Activated naive CD8-positive, alpha-beta T cell treated with anti-CD3 and anti-CD28 coated beads for 36 hours (primary cell): ENCODE measurements at places on chromosomes 12 and 14. TPM values are rescaled to one million over a fixed set of nuclear protein-coding genes. Genes with fewer than 3 reads are reported as not detected.

Gene PPP4R4
- total RNA-seq = 1.4 TPM

Gene LAG3
- total RNA-seq = 67.7 TPM

Gene CHGA
- not detected for total RNA-seq

Gene HEBP1
- 21.2 TPM for total RNA-seq

Gene GLT1D1
- 0.27 TPM for total RNA-seq

Gene PROX2
- 1.5 TPM for total RNA-seq

Gene TCL1B
- not detected for total RNA-seq

Gene ABCC9
- total RNA-seq = not detected

Gene SLC38A4
- not detected for total RNA-seq

Gene ALX1
- total RNA-seq = not detected

Gene FSCB
- not detected for total RNA-seq

DNA sequence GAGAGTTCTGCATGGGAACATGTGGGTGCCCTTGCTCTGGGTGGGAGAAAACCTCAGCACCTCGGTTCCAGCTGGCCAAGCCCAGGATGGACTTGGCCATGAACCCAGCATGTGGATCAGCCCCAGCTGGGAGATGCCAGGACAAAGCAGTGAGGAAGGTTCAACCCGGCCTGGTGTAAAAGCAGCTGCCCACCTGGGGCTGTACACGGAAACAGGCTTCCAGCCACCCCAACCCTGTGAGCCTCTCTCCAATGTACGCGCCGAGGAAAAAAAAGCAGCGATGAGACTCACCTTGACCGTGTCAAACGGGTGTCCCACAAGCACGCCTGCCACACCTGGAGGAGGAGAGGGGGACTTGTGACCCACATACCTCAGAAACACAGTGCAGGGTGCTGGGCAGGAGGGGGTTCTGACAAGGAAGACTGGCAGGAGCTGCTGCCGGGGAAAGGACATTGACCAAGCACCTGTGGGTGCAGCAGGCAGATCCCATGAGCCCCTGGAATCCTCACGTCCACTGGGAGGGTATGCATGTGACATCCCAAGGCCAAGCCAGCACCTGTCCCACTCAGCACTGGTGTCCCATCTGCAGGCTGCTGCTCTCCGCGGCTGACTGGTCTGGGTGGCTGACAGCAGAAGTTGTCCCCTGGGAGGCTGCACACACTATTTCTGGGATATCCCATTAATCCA lies 7.5 kb downstream of the SLC25A29 start:
- DNase-seq = no peak

DNA sequence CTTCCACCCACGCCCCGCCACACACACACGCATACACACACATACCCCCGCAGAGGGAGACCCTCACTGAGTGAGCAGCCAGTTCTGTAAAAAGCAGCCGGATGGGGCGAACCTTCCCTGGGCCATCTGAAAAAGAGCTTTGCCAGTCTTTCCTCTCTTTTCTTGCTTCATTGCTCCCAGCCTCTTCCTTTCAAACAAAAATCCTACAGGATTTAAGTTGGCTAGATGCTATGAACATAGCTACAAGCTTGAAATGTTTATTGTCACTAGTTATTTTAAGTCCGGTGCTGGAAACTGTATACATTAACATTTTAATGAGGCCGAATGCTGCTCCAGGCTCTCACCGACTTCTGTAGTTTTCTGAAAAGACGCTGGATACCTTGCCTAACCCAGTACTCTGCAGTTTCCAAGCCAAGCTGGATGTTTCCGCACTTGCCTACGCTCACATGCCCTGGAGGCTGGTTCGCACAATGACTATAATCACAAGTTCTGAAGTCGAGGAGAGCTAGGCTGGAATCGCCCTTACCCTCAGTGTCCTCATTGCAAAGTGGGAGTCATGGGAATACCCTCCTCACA lies 39.2 kb downstream of the LTBP2 start:
- no peak for DNase-seq

DNA sequence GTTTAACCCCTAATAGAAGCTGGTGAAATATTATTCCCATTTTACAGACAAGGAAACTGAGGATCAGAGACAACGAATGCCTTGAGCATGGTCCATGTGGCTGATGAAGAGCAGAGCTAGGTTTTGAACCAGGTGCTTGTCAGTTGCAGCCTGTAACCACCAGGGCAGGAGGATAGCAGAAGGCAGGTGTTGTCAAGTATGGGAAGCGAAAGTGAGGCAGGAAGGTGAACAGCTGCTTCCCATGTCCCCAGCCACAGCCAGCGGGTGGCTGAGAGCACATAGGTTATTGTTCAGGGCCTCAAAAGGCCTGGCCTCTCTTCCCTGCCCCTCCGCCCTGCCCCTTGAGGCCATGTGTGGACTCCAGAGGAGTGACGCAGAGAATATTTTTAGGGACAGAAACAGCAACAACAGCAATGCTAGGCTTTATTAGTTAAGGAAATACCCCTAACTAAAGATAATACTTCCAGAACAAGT lies 39.6 kb downstream of the IQSEC3 start:
- no peak for DNase-seq

DNA sequence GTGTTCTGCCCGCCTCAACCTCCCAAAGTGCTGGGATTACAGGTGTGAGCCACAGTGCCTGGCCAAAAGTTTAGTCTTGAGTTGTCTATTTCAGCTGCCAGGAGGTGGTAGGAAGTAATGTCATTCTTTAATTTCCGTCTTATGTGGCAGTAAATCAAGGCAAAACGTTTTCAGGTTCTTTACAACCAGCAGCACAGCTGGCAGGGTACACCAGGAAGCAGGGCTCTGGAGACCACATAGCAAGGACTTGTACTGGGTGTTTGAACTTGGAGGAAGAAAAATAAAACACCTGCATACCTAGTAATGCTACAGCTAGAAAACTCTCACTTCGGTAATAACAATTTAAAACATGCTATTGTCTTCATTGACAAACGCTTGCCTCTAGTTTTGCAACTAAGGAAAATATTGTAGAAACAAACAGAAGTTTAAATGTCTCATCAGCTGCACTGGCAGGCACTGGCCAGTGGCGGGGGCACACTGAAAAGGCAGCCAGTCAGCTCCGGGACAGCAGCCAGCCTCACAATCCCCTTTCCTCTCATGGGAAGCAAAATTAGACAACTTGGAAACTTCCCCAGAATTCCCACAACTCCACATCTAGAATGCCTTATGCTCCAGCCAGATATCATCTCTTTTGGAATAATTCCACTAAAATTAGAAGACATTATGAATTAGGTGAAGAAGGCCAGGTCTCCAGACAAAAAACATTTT lies 72.2 kb downstream of the CLIP1 start:
- DNase-seq = no peak

GRCh38 chr14:49553892-49554291 lies 32.3 kb downstream of the RPS29 start:
- DNase-seq = no peak

DNA sequence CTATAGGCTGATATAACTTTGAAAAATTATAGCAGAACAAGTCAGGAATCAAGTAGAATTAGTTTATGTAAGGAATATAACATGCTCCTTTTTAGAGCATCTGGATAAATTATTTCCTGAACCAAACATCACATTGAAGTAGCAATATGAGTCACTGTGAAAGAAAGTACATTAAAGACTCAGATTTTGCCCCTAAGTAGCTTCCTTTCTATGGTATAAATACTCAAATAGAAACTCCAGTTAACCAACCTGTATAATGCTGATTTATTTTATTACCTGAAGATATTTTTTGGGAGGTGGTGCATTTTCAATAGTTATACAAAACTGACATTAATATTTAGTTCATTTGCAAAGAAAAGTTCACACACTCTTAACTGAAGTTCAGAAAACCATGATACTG lies 312.1 kb downstream of the ITPR2 start:
- DNase-seq = no peak

- DNase-seq = peak; percentile 28
Measured at GRCh38 chr12:104478396-104479122, 21.8 kb downstream of the CHST11 start.

- DNase-seq = no peak
Measured at GRCh38 chr12:49976557-49976956, 3.8 kb downstream of the AQP6 start.

DNA sequence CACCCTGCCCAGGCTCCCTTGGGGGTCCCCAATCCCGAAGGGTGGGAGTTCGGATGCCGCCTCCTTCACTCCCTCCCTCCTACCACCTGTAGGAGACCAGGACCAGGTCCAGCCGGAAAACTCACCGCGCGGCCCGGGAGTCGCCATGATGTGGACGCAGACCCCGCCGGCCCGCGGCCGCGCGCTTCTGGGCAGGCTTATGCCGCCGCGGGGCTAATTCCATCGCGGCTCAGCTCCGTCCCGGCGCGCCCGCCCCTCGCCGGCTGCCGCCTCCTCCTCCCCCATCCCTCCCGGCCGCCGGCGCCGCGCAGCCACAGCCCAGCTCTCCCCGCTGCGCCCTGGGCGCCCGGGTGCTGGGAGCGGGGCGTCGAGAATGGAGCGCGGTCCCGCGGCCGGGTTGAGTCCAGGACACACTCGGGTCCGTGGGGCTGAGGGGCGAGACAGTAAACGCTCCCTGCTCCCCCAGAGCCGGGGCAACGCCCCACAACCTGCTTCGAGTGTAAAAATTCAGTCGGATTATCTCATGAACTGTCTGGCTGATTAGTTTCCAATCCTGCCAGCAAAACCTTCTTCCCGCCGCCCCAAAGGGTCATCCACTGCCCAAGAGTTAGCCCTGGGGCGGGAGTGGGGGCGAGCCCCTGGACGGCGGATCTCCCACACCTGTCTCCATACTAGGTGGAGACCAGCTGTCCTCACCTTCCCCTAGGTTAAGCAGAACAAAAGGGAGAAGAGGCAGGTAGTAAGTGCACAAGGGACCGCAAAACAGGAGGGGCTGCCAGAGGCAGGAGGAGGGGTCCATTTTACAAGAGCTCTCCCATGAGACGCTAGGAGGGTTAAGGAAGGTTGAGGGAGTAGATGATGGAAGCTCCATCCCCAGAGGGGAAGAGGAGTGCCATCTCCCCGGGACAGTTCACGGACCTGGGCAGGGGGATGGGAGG lies at the start of gene ANO2:
Gene ANO2 (minus strand): TSS at position 189 of the 938 bp plus-strand sequence. CDS start 42 bp downstream, at position 147.
- DNase-seq = peak; percentile 5

GRCh38 chr12:112341046-112341825 lies 41.0 kb downstream of the HECTD4 start:
- DNase-seq = no peak

GRCh38 chr12:7142809-7143465 lies 12.8 kb downstream of the CLSTN3 start:
- DNase-seq = no peak
